ENCODE measurements at places on chromosomes 1 and 21. TPM values are rescaled to one million over a fixed set of nuclear protein-coding genes. Genes with fewer than 3 reads are reported as not detected.
A peak's percentile ranks its signal among the peaks of the same experiment; 100 is the strongest.

GRCh38 chr1:5009376-5010065 is 355.1 kb downstream of the AJAP1 start:
- no peak for DNase-seq

DNA sequence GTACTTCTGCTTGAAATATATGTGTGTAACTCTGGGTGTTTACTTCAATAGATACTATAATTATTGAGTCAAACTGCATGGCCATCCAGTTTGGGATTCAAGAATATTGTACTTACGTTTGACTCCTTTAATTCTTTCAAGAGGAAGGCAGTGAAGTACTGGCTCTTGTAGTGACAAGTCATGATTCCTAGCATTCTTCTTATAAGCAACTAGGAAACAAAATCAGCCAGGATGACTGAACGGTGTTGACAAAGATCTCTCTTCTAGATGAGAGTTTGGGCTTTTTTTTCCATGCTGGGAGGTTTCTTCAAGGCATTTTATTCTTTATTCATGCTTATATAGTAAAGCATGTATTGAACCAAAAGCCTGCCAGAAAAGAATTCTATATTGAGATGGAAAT is 58.3 kb downstream of the CLEC20A start:
- DNase-seq: no peak

DNA sequence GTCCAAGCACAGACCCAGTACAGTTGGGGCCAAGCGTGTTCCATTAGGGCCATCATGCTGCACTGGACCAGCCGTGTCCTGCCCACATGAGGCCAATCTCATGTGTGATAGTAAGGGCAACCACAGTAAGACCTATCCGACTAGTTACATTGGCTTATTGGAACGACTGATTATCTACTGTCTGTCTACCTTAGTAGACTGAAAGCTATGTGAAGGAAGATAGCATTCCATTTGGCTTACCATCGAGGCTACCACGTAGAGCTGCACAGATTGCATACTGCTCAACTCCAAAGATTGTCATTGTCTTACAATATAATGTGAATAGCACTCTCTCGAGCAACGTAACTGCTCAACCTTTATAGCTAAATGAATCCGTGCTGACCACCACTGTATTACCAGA is 10.6 kb downstream of the PTGER3 start:
- DNase-seq: no peak

DNA sequence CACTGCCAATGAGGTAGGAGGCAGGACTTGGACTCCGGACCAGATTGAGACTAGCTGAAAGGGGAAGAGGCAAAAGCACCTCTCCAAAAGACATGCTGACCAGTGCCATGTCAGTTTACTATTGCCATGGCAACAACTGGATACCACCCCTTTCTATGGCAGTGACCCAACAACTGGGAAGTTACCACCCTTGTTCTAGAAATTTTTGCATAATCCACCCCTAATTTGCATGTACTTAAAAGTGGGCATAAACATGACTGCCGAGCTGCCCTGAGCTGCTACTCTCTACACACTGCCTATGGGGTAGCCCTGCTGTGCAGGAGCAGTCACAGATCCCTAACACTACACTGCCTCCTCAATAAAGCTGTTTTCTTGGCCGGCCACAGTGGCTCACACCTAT is 19.0 kb upstream of the SLC6A9 start:
- no peak for DNase-seq

DNA sequence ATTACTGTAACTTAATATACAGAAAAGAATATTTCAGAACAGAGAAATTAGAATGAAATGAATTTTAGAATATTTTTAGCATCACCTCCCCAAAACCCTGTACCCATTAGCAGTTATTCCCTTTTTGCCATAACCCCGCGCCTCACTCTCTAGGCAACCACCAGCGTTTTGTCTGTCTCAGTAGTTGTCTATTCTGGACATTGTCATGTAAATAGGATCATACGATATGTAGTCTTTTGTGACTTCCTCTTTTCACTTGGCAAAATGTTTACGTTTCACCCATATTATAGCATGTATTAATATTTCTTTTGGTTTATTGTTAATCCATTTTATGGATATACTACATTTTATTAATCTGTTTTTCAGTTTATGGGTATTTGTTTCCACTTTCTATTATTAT is 24.9 kb downstream of the SOAT1 start:
- DNase-seq: no peak

- no peak for DNase-seq
These were observed 26.1 kb upstream of the NMNAT2 start for GRCh38 chr1:183444243-183444642.

The COP1 gene
- total RNA-seq: 23.1 TPM

The LMOD1 gene
- 42.2 TPM for total RNA-seq

DNA sequence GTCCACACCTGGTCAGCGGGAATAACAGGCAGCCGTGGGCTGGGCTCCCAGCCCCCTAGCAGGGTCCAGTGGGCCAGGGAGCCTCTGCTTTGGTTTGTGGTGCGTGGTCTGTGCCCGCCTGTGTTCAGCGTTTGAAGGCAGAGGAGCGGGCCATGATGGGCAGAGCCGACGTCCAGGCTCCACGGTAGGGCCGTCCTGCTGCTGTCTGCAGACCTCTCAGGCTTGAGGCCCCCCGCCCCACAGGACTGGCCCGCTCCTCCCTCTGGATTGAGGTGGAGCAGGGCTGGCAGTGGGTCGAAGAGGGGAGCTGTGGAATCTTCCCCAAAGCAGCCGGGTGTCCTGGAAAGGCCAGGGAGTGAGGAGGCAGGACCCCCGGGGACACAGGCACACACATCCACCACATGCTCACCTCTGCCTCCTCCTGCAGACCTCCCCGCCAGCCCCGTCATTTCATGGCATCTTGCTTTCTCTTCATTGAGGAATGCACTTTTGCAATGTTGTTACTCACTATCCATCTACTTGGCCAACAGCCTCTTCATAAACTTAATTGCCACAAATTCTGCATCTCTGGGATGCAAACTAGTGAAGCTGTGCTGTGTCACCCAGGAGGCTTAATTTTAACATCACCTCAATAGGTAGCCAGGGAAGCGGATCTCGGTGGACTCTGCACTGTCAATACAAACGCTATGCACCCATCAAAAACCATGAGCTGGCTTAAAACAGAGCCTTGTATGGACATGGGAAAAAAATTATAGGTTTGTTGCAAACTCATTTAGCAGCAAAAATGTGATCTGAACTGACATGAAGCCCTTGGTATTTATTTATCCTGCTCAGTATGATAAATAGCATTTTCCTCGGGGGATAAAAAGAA is 85.9 kb downstream of the PDE9A start:
- no peak for DNase-seq

The NHLH1 gene
- not detected for total RNA-seq

The HORMAD1 gene
- not detected for total RNA-seq

The KCNA2 gene
- total RNA-seq: 0.78 TPM

DNA sequence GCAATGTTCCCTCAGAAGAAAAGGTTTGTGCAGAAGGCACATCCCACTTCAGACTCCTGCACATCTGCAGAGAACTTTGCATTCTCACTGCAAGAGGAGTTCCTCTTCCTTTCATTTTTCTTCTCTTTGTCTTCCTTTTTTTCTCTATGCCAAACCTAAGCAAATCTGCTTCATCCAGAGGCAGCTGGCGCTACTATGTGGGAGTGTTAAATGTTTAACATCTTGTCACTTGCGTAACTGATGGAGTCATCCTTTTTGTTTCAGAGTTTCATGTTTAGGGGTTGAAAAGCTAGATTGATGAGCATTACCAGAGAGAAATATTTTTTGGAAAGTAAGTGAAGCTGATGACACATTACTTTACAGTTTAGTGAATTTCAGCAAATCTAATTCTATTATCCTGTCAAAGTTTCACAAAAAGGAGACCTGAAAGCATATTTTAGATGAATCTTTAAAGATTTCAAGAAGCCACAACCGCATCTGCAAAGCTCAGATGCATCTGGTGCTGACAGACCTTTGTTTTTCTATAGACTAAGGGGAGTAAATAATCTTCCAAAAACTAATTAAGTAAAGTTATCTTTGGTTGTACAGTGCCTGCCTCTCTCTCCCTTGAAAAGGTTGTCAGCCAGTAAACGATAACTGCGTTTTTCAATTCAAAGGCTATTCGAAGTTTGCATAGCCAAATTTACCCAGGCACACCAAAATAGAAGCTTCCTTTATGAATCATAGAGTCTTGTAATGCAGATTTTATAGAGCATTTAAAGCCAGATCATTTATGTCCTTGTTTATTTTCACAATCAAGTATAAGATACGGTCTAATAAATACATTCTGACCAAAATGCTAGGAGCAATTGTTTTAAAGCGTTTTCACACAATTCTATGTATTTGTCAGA is 1.2 kb upstream of the LRRC53 start:
- no peak for DNase-seq

- no peak for DNase-seq
These were observed 193.4 kb upstream of the PKN2 start for GRCh38 chr1:88490676-88491075.

The BTG2 gene
- 254 TPM for total RNA-seq

- peak; percentile 71 for DNase-seq
These were observed 20.9 kb downstream of the SLC1A7 start for GRCh38 chr1:53121319-53122172.

- peak; percentile 56 for DNase-seq
These were observed 171.5 kb downstream of the RUNX1 start for GRCh38 chr21:34877485-34878128.

DNA sequence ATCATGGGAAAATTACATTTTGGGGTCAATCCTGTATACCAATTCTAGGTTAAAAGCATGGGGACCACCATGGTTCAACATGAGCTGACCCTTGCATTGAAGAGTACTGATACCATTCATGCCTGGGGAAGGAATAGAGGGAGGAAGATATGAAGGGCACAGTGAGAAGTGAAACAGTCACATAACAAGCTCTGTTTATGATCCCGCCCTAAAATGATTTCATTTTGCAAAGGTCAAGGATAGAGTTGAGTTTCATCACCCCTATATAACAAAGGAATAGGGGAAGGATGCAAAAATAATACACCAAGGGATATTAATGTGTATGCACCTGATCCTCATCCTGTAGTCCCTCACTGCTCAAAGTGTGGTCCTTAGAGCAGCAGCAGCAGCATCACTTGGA is 2.5 kb upstream of the HLCS start:
- no peak for DNase-seq

- DNase-seq: no peak
These were observed 82.9 kb downstream of the LHX4 start for GRCh38 chr1:180312926-180313325.

- no peak for DNase-seq
These were observed 3.0 kb downstream of the C1QC start for GRCh38 chr1:22646384-22646783.

GRCh38 chr1:152745289-152745704 is 12.5 kb upstream of the KPRP start:
- DNase-seq: no peak

- DNase-seq: no peak
These were observed 2.6 kb downstream of the MRPS6 start for GRCh38 chr21:34075760-34076660.

GRCh38 chr1:161047436-161048420 is 2.0 kb upstream of the USF1 start:
- no peak for DNase-seq

DNA sequence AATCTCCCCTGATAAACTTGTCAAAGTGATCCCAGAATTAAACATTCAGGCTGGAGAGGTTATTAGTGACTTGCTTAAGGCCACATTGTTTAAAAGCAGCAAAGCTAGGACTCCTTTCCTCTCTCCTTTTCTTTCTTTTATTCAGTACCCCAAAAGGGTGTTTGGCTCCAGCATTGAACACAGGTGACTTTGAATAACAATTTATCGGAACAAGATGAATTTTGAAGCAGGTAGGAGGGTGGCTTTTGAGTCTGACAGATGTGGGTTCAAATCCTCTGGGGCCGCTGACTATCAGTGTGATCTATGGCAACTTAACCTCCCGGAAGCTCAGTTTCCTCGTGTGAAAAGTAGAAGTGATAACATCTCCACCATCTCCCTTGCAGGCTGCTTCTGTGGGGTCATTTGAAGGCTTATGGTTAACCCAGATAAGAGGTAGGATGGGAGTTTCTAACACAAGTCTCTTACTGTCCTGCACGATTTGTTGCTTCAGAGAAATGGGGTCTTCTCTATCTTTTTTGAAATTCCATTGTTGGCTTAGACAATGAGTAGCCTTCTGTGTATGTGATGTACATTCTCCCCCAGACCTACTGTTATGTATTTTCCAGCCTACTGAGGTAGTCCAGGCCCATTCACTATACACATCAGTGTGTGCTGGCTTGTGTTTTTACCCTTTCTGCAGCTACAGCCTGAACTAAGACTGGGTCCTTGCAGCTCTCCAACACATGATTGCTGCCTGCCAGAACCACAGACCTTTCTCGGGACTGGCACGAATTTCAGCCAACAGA is 29.0 kb downstream of the JUN start:
- no peak for DNase-seq

GRCh38 chr21:34072145-34073031 is 990 bp upstream of the MRPS6 start:
- DNase-seq: no peak

GRCh38 chr1:31064111-31064717 is 1.3 kb downstream of the PUM1 start:
- DNase-seq: no peak

DNA sequence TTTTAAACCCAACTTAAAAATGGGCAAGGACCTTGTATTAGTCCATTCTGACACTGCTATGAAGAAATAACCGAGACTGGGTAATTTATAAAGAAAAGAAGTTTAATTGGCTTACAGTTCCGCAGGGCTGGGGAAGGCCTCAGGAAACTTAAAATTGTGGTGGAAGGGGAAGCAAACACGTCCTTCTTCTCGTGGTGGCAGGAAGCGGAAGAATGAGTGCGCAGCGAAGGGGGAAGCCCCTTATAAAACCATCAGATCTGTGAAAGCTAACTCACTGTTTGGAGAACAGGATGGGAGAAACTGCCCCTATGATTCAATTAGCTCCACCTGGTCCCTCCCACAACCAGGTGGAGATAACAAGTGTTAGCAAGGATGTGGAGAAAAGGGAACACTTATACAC is 237.7 kb downstream of the SEC16B start:
- no peak for DNase-seq

The OR6K3 gene
- total RNA-seq: not detected

- DNase-seq: peak; percentile 62
These were observed 45.8 kb upstream of the SAMSN1 start for GRCh38 chr21:14591882-14592281.

- no peak for DNase-seq
These were observed 2.1 kb downstream of the RBM15 start for GRCh38 chr1:110341146-110341871.
